Stimulated activated CD8-positive, alpha-beta memory T cell treated with anti-CD3 and anti-CD28 coated beads, Interleukin-12 subunit alpha, Interleukin-12 subunit beta, amount 100 ng/mL, for 1 hour (primary cell): ENCODE measurements at places on chromosomes 2 and 18.

DNA sequence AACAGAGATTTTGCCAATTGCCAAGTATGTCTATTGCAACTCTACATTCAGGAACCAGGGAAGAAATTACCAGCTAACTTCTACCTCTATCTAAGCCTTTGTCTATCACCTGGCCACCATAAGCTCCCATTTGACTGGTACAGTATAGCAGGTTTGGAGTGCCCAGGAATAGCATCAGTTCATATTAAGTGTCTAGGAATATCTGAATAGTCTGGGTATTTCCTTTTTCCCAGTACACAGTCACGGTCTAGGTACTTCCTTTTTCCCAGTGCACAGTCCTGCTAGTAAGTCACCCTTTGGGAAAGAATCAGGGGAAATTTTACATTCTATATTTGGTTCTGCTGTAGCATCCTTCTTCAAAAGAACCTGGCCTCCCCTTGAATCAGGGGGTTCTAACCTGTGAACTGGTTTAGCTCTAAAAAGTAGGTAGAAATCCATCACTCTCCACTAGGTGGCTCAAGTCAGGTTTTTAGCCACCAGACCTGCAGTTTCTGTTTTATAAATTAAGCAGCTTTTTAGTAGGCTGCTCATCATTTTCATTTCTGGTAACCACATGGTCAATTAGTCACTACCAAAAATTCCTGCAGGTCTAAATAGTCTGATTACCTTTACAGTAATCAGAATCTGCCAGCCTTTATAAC lies 49.3 kb upstream of the DNAJC10 start:
- DNase-seq, result no peak

GRCh38 chr2:36450466-36451196 lies 95.1 kb downstream of the CRIM1 start:
- DNase-seq, result no peak

DNA sequence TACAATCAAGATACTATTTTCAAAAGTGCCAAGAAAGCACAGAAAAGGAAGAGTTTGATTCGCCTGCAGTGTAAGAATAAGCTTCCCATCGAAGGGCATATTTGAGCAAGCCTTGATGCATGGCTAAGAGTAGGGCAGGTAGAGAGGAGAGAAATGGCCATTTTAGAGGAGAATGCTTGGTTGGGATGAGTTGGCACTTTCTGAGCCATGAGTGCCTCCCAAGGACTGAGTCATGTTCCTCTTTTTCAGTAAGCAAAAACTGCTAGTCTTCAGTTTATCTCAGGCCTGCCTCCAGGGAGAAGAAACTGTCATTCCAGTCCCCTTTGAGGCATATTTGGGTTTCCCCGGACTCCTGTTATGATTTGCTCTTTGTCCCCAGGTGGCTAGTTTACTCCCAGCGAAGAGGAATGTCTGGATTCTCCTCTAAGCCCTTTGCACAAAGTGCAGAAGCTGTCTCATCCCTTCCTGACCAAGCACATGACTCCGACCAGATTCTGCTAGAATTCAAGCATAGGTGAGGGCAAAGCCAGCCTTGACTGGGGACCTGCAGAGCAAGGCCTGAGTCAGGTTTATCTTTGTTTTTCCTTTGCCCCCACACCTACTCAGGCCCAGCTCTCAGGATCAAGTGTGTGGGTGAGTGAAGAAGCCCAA lies 115.2 kb downstream of the TTC32 start:
- no peak for DNase-seq

- no peak for DNase-seq
These were observed 4.3 kb downstream of the SMYD5 start for GRCh38 chr2:73218298-73218697.

DNA sequence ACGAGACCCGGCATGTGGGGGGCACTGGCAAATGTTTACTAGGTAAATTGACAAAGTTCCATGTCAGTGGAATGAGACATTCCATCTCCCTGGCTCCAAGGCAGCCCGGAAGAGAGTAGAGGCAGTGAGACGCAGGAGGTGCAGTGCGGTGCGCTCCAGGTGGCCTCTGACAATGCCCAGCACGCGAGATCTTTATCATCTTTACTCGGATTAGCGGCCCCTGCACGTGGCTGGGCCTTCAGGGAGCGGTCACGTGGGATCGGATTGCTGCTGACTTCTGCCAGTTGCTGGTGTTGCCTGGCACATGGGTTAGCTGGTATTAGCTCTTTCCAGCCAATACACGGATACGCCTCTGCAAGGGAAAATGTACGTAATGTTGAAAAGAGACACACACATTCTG lies 151.2 kb upstream of the ALKAL2 start:
- DNase-seq, result no peak

DNA sequence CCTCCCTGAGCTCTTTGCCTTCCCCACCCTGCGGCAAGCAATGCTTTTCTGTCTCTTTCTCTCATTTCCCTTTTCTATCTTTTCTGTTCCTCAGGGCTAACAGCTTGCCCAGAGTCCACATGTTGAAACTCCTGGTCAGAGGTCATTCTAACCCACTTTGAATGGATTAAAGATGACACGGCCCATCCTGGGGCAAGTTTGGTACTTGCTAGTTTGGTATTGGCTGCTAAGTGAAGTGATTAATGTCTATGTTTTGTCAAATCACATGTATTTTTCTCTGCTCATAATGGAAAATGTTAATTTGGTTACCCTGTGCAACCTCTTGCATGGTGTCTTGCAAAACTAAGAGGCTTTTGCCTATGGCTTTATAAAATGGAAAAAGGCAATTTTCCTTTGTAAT lies 960.2 kb downstream of the CNTNAP5 start:
- DNase-seq, result no peak

DNA sequence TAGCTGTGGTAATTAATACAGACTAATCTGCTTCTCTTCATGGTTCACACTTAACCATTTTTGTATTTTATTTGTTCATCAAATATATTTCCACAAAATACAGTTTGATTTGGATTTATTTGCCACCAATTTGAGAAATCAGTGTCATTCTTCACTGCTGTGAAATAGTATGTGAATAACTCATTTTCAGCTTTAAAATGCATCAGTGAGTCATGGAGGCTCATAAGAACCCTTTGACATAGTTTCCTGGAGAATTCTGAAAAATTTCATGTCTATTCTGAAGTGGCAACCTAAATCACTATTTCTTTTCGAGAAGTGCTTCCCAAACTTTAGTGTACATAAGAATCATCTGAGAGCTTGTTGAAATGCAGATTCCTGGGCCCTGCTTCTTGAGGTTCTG lies 1026.7 kb upstream of the ACVR2A start:
- no peak for DNase-seq

DNA sequence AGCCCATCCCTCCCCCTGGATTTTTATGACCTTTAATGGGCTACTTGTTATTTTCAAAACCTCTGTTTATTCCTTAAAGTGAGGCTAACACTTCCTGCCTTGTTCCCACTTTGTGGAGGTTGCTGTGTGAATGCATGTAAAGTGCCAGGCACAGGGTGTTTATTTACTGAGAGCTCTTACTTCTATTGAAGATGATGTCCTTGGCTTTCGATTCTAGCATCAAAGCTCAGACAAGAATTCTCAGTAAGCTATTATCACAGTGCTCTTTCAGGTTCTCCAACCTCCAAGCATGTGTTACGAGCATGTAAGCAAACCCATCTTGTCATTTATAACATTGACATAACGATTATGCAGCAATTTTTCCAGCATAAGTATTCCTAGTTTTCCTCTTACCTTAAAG lies 44.2 kb downstream of the DPYSL5 start:
- DNase-seq, result no peak

GRCh38 chr18:79790996-79791972 lies 6.5 kb upstream of the KCNG2 start:
- no peak for DNase-seq

DNA sequence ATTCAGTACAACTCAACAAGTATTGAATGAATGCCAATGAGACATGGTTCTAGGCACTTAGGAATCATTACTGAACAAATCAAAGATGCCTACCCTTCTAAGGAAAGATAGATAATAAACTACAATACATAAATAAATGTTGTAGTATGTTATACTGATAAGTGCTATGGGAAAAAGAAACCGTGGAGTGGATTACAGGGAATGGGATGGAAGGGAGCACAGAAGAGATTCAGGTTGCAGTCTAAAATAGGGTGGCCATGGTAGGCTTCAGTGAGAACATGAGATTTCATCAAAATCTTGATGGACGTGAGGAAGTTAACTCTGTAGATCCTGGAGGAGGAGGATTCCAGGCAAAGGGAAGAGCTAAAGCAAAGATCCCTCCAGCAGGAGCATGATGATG lies 17.9 kb upstream of the CREB1 start:
- DNase-seq, result no peak

DNA sequence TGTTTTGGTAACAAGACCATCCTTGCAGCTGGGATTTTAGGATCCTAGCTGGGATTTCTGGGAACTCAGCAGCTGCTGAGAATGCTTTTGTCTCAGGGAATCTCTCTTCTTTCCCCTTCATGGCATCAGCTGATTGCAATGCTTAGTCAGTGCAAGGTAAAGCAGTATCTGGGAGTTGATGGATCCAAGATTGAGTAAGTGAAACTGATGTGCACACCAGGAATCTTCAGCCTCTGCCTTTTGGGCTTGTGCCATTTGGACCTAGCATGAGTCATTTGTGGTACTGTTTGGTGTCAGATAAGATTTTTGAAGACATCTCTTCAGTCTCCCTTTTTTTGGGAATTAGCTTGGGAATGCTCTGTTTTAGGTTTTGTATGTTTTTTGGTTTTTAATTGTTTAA lies 363.3 kb upstream of the TFPI start:
- no peak for DNase-seq

DNA sequence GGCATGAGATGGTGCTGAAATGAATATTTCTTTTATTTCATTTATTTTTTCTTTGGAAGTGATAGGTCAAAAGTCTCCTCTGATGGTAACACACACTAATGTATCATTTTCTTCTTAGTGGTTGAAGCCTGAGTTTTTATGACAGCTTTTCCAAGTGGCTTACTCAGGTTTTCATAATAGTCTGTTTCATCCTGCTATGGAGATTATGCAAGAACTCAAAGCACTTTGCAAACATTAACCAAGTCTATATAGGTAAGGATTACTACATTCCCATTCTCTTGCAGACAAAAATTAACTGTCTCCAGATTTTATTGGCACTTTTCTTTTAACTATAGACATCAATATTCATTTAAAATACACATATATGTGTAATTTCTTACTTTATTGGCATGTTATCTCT lies 572.6 kb upstream of the GCFC2 start:
- DNase-seq, result no peak

- DNase-seq, result no peak
These were observed 16.1 kb downstream of the CPSF3 start for GRCh38 chr2:9439536-9439935.

GRCh38 chr2:70321370-70321769 lies 19.5 kb upstream of the FAM136A start:
- no peak for DNase-seq

DNA sequence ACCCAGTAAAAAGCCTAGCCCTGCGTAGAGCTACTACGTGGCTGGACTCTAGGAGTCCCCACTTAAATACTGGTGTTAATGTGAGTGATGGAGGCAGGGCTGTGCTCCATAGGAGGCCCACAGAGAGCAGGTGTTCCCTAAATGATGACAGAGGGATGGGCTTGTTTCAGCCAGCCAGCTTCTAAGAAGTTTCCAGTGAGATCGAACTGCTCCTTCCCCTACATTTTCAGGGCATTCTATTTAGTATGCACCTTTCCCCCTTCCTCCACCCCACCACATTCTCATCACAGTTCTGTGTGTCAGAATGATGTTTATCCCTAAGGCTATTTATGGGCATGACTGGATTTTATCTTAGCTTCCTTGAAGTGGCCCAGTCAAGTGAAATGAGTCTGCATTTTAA lies 213.0 kb downstream of the TRIB2 start:
- no peak for DNase-seq

GRCh38 chr2:201972621-201973255 lies 60.9 kb upstream of the FZD7 start:
- no peak for DNase-seq

DNA sequence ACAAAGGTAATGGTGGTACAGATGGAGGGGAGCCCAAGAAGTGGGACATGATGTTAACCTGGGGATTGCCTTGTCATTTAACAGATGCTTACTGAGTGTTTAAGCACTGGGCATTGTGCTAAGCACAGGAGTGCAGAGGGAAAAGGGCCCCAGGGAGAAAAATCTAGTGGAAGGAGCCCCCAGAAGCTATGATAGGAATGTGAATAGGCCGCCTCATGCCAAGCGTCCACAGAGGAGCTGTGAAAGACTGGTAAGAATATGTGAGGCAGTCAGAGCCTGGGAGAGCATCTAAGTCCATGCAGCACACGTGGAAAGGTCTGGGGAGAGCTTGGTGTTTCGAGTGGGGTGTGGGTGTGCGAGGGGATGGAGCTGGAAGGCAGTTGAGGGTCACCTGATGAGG lies 5.5 kb downstream of the ZNF532 start:
- no peak for DNase-seq

DNA sequence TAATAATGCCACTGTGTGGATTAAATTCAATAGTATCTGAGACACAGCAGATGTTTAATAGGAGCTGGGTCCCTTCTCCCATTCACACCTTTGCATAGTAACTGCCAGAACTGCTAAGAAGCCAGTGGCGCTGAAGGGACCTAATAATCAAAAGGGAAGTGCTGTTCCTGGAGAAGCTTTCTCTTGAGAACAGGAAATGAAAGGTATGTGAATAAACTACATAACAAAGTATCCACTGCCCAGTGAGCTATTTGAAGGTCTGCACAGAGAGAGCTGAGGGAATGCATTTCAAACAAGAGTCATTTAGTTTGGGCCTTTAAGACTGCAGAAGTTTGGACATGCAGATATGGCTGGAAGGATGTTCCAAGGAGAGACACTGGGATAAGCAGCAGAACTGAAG lies 56.1 kb upstream of the KIDINS220 start:
- no peak for DNase-seq

DNA sequence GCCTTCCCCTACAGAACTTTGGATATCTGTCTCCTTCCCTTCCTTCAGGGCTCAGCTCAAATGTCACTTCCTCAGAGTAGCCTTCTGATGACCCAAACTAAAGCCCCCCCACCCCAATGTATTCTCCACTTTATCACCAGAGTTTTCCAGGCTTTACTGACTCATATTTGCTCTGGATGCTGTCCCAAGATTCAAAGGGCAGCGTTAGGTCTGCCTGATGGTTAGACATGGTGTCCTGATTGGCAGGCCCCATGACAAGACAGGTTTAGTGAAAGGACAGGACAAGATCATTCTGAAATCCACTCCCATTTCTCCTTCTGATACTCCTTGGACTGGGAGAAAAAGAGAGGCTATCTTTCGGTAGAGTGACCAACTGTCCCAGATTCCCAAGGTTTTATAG lies 22.6 kb upstream of the RPIA start:
- DNase-seq, result no peak
